ENCODE measurements at places on chromosomes 16 and 17.

GRCh38 chr16:75931043-75931442 lies 204.8 kb upstream of the CPHXL start:
- no peak for DNase-seq

DNA sequence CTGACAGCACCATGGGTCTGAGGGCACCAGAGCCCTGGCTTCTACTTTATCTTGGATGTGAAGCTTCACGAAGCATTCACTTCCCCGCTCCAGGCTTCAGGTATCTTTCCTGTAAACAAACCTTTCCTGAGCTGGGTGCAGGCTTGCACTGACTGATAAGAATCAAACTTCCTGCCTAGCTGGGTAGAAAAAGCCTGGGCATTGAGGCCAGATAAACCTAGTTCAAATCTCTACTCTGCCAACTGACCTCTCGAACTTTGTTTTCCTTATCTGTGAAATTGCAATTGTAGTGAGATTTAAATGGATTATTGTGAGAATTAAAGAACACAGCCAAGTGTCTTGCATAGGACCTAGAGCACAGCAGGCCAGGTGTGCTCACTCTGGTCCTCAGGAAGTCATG lies 2.9 kb upstream of the TMEM208 start:
- no peak for DNase-seq

DNA sequence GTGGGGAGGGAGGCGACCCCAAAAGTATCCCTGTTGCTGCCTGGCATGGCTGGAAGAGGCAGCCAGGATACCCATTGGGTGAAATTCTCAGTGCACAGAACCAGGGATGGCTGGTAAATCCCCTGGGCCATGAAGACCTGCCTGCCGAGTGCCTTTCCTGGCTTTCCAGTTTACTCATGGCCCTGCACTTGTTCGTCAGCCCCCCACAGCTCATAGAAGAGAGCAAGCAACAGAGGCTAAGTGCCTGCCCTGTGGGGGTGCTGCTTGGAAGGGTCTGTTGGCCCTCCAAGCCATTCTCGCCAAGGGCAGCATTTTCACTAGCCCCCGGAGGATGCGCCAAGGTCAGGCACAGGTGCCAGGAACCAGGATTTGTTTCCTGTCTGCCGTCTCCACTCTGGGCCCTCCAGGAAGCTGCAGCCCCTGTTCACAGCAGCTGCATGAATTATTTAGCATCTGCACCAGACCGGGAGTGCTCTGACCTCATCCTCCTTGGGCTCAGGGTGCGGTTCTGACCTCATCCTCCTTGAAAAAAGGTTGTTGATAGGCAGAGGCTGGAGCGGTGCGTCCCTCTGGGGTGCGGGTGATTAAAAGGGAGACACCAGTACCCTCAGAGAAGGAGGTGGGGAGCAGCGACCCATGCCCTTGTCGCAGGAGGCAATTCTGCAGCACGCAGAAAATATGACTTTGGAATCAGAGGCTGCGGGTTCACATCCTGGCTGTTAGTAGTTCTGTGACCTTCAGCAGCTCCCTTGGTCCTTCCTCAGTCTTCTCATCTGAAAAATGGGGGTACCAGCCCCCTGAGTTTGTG lies 14.2 kb upstream of the CD300A start:
- DNase-seq, result peak; percentile 45

GRCh38 chr17:74738051-74738996 lies 1.3 kb downstream of the RAB37 start:
- DNase-seq, result no peak

- no peak for DNase-seq
These were observed 708 bp downstream of the DHX33 start for GRCh38 chr17:5468075-5468473.

DNA sequence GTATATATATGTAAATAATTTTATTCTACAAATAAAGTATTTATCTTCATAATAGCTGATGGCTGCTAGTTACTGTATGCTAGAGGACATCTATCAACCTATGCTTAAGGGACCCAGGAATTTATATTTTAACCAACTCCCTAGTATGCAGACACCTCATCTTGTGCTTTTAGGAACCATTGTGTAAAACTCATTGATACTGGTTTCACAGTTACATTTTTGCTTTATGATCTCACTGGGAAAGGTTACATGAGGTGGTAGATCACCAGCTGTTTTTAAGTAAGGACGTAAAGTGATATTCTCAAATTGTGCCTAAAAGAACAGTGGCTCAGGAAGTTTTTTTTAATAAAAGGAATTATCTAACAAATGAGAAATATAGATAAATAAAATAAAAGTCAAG lies 56.4 kb downstream of the VMP1 start:
- no peak for DNase-seq

- DNase-seq, result no peak
These were observed 467.8 kb downstream of the MAF start for GRCh38 chr16:79132701-79133100.

DNA sequence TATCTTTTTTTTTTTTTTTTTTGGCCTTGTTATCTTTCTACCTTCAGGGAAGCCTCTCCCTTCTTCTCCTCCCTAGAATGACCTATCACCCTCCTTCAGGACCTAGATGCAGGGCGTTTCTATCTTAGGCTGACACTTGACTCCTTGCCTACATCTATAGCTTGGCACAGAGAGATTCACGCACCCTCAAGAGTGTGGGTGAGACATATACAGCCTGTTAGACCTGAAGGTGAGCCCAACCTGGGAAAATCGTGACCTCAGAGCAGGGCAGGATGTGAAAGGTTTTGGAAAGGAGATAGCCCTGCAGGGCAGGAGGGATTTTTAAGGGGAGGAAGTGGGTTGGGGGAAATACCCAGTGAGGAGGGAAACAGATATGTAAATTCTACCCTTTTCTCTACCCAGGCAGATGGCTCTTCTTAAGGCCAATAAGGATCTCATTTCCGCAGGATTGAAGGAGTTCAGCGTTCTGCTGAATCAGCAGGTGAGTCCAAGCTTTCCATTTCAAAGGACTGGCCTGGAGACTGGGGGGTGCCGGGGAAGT lies at the start of gene AHSP:
Gene AHSP (plus strand): TSS at position 167 of the 541 bp plus-strand sequence. CDS start 240 bp downstream, at position 407.
- no peak for DNase-seq

DNA sequence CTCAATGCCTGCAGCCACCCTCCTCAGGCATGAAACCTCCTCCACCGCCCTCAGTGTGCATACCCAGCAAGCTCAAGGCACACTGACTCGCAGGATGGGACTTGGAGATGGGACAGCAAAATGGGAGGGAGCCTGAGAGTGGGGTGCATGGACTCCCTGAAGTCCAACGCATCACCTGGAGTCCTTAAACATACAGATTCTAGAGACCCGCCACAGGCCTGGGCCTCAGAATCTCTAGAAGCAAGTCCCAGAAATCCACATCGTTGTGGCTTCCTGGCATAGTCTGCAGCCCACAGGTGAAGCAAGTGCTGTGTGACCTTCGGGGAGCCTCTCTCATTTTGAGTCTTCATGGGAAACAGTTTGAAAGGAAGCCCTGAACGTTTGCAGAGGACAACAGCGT lies 3.6 kb upstream of the TBX21 start:
- DNase-seq, result no peak

GRCh38 chr16:9681508-9681907 lies 500.7 kb downstream of the GRIN2A start:
- no peak for DNase-seq

- DNase-seq, result no peak
These were observed 701 bp downstream of the PDP2 start for GRCh38 chr16:66881014-66881417.

DNA sequence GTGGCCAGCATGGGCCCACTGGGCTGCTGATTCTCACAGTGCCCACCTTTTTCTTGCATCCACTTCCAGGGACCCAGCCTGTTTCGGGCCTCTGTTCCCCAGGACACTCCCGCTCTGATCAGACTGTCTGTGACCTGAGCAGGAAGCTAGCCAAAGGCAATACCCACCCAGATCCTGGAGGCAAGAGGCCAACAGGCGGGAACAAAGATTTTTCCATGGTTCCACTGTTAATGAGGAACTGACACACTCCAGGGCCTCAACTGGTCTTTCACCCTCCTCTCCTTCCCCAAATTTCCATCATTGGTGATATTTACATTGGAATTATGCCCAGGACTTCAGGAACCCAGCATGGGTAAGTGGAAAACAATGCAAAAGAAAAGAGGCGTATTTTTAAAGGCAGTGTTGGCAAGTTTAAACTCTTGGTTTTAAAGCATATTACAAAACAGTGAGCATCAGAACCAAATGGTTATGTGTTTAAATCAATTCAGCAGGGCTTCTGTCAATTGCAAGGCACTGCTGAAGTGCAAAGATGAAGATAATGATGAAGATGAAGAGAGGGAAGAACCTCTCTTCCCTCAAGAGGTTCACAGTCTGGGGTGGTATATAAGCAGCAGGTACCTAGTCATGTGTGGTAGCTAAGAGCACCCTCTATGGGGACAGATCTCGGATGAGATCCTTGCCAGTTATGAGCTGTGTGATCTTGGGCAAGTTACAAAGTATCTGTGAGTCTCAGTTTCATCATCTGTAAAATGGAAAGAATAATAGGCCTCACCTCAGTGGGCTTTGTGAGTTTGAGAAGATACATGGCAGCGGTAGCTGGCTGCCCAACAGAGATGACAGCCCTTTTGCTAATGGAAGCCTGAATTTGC lies 14.4 kb upstream of the ATP2A3 start:
- DNase-seq, result no peak

DNA sequence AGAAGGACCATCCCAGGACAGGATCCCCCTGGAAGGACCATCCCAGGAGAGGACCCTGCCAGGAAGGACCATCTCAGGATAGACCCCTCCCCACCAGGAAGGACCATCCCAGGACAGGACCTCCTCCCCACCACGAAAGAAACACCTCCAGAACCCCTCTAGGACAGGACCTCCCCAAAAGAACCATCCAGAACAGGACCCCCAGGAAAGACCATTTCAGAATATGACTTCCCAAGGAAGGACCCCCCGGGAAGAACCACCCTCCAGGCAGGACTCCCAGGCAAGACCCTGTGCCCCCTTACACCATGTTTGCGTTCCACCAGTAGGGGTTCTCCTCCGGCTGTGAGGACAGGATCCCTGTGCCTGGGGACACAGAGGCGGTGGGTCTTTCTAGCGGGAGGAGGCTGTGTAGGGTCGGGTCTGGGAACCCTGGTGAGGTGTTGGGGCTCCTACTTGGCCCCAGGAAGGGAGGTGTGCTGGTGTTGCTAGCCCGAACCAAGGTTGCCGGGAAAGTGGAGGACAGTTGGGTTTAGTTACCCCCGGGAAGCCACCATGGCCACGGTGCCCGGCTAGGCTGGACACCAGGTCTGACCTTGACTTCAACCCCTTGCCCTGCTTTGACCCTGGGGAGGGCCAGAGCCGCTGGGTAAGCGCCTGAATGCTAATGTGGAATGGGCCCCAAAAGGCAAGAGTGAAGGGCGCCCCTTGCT lies 2.2 kb downstream of the NOTUM start:
- no peak for DNase-seq

- DNase-seq, result no peak
These were observed 16.6 kb downstream of the NXPH3 start for GRCh38 chr17:49592263-49592662.

DNA sequence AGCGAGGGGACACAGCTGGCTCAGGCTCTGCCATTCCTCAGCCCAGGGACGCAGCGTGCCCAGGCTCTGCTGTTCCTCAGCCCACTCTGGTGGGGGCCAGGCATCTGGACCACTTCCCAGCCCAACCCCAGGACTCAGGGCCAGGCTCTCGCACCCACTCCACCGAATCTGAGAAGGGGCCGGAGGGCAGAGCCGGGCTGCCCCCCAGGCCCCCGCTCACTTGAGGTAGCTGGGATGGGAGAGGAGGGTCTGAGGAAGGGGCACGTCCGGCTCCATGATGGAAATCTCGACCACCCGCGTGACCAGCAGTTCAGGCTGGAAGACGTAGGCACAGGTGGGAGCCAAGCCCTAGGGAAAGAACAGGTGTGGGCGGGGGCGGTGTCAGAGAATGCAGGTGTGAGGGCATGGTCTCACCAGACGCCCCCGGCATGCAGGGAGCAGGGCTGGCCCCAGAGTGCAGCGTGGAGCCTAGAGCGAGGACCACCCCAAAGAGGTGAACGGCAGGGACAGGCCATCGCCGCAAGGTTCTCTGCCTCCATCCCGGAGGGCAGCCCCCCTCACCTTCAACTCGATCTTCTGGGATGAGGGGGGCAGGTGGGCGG lies 4.9 kb downstream of the PGAP6 start:
- DNase-seq, result no peak

- DNase-seq, result no peak
These were observed 15.4 kb downstream of the COG1 start for GRCh38 chr17:73208139-73208827.

GRCh38 chr17:628089-628941 lies 86.3 kb downstream of the VPS53 start:
- DNase-seq, result no peak

DNA sequence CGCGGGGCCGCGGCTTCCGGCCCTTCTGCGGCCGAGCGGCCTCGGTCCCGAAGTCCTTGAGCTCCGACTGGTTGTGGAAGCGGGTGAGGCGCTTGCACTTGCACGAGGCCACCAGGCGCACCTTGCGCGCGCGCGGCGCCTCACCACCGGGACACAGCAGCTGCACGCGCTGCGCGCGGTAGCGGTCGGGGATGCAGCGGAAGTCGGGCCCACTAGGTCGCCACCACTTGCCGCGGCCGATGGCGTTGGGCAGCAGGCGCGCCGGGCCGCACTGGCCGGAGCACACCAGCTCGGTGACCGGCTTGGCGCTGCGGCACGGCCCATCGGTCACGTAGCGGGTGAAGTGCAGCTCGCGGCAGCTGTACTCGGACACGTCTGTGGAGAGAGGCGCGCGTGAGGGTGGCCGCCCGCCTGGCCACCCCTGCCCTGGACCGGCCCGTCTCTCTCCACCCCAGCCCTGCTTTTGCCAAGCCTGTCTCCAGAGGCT lies 3.2 kb downstream of the SOST start:
- DNase-seq, result no peak
